Cerebellar nuclear complex (tissue), 1 donor: ENCODE measurements at places on chromosomes 2 and 18.

DNA sequence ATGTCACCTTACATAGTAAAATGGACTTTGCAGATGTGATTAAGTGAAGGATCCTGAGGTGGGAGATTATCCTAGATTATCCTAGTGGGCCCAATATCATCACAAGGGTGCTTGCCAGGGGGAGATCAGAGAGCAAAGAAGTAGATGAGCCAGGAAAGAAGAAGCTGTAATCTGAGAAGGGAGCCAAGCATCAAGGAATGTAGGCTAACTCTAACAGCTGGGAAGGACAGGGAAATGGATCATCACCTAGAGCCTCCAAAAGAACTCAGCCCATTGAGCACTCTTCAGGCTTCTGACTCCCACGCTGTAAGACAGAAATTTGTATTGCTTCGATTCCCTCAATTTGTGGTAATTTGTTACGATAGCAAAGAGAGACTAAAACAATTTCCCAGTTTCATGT, 309.9 kb downstream of the LRP1B start:
- DNase-seq: no peak

DNA sequence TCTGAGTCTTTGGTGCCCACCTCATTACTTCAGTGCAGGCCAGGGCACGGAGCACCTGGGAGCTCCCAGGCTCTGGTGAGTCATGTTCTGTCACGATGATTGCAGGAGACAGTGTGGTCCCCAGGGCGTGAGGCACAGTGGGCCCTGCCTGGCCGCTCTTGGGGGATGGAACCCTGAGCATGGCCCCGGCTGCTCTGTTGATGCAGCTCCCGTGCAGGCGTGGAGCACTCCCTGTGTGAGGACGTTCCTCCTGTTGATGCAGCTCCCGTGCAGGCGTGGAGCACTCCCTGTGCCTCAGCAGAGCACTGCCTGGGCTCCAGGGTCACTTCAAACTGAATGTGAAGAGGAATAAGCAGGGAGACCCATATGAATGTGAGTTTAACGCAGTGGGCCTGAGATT, 30.1 kb downstream of the COPS9 start:
- no peak for DNase-seq

DNA sequence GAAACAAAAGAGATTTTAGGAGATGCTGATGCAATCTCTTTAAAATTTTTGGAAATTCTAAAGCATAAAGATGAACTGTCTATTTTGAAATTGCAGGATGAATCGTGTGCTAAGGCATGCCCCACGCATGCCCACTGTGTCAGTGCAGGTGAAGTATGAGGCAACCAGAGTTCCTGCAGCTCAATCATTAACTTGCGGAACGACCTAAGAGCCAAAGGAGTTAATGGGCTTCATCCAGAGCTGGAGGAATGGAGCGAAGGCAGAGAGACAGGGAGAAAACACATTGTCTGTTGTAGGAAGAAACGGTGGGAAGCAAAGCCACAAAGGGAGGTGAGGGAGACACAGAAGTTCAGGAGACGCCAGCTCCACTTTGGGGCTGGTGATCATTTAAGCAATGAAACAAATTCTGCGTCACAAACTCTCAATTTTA, 265.2 kb downstream of the CCDC85A start:
- DNase-seq: no peak

- no peak for DNase-seq
Measured at GRCh38 chr18:3172097-3172496, 47.7 kb downstream of the MYOM1 start.

GRCh38 chr18:730692-731091, 18.3 kb upstream of the ENOSF1 start:
- DNase-seq: no peak

DNA sequence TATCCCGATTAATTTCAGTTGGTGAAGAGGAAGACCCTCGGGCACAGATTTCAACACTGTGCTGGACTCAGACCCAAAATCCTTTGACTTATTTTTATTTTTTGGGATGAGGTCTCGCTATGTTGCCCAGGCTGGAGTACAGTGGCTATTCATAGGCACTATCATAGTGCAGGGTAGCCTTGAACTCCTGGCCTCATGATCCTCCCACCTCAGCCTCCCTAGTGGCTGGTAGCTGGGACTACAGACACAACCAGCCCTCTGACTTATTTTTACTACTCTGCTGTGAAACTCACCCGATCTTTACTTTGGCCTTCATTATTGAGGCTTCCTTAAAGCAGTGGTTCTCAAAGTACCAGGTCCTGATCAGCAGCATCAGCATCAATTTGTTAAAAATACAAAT, 18.2 kb upstream of the ADAM17 start:
- DNase-seq: no peak

GRCh38 chr2:81148323-81148722, 843.8 kb upstream of the LRRTM1 start:
- DNase-seq: no peak

GRCh38 chr18:48229552-48229981, 179.6 kb downstream of the ZBTB7C start:
- DNase-seq: no peak
